ENCODE measurements at places on chromosomes 6 and 20.

DNA sequence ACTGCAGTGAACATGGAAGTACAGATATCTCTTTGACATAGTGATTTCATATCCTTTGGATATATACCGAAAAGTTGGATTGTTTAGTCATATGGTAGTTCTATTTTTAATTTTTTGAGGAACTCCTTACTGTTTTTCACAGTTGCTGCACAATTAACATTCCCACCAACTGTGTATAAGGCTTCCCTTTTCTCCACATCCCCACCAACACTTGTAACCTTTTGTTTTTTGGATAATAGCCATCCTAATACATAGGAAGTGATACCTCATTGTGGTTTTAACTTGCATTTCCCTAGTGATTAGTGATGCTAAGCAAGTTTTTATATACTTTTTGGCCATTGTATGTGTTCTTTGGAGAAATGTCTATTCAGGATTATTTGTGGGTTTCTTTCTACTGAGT, 45.1 kb upstream of the TENT5A start:
- DNase-seq: no peak

- no peak for DNase-seq
These were observed 100.0 kb upstream of the CITED2 start for GRCh38 chr6:139474145-139475108.

- DNase-seq: no peak
These were observed 69.9 kb upstream of the SYNJ2 start for GRCh38 chr6:157911786-157912185.

DNA sequence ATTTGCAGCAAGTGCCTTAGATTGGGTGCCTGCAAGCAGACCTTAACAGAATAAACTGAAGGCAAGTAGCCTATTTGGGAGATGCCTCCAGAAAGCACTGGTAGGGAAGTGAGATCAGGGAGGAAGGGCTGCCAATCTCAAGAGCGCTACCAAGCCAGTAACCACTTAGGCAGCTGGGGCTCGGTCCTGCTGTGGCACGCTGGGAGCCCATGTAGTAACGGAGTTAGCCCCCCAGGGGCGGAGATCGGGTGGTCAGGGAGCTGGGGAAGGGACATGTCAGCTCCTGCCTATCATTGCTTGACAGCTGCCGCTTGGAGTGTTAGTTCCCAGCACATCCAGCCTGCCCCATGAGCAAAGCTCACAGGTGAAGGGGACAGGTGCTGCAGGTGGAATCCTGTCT, 127.0 kb downstream of the CEBPB start:
- DNase-seq: no peak

DNA sequence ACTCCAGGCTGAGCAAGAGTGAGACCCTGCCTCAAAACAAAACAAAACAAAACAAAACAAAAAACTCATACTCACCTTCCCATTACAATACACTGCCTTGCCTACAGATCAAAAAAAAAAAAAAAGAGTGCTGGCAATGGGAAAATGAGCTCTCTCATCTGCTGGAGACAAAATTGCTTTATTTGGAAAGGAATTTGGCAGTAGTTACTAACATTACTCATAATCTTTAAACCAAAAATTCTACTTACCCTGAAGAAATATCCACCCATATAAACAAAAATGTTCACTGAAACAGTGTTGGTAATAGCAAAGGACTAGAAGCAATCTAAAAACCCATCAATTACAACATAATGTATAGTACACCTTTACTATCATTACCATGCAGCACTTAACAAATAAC, 120.4 kb downstream of the RNGTT start:
- DNase-seq: no peak

GRCh38 chr6:38118791-38119365, 299.4 kb downstream of the ZFAND3 start:
- no peak for DNase-seq
